ENCODE measurements at places on chromosomes 2 and 18.

GRCh38 chr2:57806449-57806968 lies 240.1 kb upstream of the VRK2 start:
- no peak for DNase-seq

DNA sequence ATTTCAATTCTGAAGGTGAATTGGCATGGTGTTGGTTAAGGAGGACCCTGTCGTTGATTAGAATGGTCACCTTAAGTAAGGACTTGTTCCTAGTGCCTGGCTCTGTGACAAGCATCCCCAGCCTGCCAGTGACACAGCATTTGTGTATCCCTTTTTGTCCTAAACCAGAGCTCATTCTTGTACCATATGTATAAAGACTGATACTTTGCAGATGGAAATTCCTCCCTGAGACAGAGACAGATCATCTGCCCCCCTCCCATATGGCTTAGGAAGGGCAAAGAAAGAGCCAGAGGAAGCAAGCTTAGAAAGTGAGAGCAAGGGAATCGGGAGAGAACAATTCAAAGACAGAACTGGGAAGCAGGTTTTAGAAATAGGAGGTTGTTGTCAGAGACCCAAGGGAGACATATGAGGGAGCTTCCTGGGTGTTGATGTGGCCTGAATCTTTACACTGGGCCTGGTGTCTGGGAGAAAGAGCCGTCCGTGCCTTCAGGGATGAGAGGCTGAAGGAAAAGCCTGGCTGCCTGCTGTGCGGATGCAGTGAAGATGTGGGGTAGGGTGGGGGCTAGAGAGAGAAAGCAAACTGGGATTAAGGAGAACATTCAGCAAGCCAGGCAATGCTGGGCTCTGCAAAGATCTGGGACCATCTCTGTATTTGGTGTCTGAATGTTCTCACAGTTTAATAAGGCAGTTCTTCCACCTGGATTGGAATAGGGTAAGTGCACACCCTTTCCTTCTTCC lies 13.2 kb upstream of the CHRNA1 start:
- DNase-seq, result no peak

DNA sequence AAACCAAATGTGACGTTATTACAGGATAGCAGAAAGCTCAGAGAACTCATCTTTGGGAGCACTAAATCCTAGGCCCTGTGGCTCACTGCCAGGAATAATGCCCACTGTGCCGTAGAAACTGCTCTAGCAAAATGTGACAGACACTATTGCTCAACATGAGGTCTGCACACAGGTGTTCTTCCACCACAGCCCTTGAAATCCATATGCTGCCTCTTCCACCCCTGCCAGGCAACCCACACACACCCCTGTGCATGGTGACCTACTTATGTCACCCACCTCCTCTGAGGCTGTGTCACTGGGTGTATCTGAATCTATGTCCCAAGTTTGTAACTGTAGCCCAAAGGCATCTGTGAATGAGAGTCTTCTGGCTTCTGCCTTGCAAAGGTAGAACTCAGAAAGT lies 66.1 kb upstream of the MBOAT2 start:
- no peak for DNase-seq

DNA sequence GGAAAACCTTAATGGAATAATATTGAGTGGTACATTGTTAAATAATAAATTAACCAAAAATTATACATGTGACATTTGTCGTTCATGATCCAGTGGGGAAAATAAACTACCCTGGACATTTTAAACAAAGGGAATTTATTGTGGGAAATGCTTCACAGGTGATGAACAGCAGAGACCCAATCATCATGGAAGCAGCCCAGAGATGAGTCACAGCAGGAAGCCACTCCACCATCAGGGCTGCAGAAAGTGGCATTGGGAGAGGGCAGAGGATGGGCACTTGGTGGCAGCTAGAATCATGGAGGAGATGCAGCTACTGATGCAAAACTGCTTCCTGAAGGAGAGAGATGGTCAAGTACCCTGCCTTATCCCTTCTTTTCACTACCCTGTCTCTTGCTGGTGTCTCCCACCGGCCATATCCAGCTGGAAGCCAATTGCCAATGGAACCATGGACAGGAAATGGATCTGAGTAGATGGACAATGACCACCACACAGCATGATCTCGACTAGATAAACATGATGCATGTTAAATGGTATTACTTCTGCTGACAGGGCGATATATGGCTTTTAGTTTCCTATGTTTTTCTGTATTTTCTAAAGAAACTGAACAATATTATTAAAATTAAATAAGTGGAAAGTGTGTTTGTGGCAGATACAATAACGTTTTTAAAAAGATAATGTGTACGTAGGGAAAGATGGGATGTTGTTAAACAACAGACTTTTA lies 139.8 kb downstream of the RPIA start:
- DNase-seq, result no peak

All from stimulated activated CD8-positive, alpha-beta memory T cell treated with anti-CD3 and anti-CD28 coated beads, Interleukin-2, amount 100 ng/mL, for 1 hour (primary cell).